ENCODE measurements at places on chromosomes 1 and 21.

- no peak for DNase-seq
Measured at GRCh38 chr1:111015222-111015621, 51.5 kb upstream of the LRIF1 start.

DNA sequence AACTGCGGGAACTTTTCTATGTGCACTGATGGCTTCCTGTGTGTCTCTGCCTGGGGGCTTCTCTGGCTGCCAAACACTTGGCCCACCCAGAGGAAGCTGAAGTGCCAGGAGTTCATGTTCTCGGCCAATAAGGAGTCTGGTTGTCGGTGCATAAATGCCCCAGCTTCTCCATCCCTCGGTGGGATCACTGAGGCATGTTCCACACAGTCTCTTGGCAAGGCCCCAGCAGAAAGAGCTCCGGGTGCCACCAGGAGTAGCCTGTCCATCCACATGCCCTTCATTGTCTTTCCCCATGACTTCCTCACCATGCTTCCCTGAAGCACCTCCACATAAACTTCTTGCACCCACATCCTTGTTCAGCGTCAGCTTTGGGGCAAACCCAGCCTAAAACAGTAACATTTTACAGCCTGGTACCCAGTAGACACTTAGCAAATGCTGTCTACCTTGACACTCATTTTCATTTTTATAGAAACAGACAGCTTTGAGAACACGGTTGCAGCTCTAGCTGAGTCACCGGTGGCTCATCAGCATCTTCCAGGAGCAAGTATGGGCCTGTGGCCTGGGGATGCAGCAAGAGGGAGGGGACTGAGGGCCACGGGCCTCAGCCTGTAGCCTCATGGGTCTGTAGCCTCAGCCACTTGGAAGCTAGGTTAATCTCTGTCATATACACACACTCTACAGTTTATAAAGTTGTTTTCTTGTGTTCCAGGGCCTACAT lies 14.8 kb upstream of the CDCP2 start:
- no peak for DNase-seq

- no peak for DNase-seq
Measured at GRCh38 chr1:62070384-62071011, 124.2 kb upstream of the L1TD1 start.

DNA sequence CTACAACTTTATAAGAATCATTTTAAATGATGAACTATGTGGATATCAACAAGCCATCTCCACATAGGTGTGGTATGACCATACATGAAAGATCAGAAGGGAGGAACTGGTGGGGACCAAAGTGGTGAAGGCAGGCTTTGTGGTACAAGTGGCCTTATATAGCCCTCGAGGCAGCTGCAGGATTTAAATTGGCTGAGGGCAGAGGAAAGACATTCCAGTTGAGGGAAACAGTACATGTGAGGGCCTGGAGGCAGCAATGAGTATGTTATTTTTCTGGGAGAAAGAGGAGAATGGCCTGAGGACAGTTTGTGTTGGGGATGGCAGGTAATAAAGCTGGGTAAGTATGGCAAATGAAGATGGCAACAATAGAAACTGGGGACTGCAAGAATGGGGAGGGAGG lies 17.1 kb downstream of the OSCP1 start:
- no peak for DNase-seq

GRCh38 chr21:42476388-42477331 lies 19.4 kb downstream of the RSPH1 start:
- no peak for DNase-seq

- peak; percentile 3 for DNase-seq
Measured at GRCh38 chr21:34204481-34205439, 131.4 kb downstream of the MRPS6 start.

GRCh38 chr1:44408212-44408582 lies 3.1 kb downstream of the RNF220 start:
- DNase-seq = no peak

DNA sequence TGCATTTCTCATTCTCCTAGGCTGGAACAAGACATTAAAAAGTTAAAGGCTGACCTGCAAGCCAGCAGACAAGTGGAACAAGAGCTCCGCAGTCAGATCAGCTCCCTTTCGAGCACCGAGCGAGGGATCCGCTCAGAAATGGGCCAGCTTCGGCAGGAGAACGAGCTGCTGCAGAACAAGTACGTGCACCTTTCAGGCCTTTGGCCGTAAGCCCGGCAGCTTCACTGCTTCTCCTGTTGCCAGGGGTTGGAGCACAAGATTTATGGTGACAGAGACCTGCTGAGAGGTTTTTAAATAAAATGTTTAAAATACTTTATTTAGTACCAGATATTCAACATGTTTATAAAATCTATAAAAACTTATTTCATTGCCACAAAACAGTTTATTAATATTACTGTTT lies 53.4 kb downstream of the MACO1 start:
- DNase-seq = no peak

DNA sequence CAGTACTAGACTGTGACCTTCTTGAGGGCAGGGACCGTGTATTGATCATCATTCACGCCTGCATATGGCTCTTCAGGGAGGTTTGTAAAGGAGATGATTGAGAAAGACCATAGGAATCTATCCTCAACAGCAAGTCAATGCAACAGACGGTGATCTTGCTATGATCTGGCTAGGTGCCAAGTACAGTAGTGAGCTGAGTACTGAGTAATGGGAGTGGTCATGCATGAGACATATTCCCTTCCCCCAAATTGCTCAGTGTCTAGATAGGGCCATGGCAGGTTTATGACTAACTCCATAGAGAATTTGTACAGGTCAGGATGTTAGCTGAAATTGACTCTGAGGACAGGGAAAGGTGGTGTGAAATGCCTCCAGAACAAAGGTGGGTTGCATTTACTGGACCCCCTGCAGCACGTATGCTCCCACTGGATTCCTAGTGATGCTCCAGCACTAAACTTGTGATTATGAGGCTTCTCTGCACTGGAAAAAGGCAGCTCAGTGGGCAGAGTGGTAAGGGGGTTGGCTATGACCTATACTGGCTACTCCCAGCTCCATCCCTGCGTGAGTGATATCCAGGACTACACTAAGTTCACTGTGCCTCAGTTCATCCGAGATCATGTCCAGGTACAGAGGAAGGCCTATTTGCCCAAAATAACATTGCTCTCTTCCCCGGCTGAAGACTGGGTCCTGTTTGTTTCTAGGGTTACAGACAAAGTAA lies 37.2 kb downstream of the KCNJ6 start:
- DNase-seq = no peak

Measured in inflammatory macrophage treated with lipopolysaccharide for 4 hours (primary cell).